ENCODE measurements at places on chromosomes 3 and 15. TPM values are rescaled to one million over a fixed set of nuclear protein-coding genes. Genes with fewer than 3 reads are reported as not detected.

DNA sequence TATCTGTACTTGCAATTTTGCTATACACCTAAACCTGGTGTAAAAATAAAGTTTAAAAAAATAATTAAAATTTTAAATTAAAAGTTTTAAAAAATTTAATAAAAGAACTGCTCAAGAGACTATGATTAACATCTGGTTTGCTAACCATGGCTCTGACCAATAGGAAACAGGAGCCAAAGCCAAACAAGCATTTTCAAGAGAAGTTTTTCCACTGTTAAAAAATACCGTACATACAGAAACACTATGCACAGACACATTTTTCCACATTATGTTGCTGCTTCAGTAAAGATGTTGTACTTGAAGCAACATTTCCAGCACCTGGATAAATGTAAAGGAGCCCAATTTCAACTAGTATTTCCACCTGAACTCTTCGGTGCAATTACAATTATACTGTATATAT is 543.9 kb upstream of the NAALADL2 start:
- DNase-seq, result no peak

DNA sequence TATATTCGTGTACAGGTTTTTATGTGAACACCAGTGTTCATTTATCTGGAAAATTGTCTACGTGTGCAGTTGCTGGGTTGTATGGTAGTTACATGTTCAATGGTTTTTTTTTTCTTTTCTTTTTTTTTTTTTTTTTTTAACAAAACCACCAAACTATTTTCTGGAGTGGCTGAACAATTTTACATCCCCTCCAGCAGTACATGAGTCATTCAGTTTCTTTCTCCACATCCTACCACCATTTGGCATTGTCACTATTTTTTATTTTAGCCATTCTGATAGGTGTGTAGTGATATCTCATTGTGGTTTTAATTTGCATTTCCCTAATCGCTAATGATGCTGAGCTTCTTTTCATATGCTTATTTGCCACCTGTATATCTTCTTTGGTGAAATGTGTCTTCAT is 256.3 kb upstream of the EOMES start:
- DNase-seq, result no peak

CKMT1B gene
- total RNA-seq, result 43.7 TPM

- no peak for DNase-seq
Measured at GRCh38 chr3:42763021-42763420, 10.0 kb downstream of the CCDC13 start.

GRCh38 chr3:50157827-50158529 is 2.9 kb downstream of the SEMA3F start:
- DNase-seq, result peak; percentile 95

GRCh38 chr3:58568572-58569286 is 8.5 kb downstream of the FAM107A start:
- DNase-seq, result peak; percentile 40

- DNase-seq, result peak; percentile 98
Measured at GRCh38 chr15:74384881-74385643, 17.6 kb upstream of the CYP11A1 start.

GRCh38 chr3:37053753-37054152 is 60.4 kb downstream of the MLH1 start:
- no peak for DNase-seq

DNA sequence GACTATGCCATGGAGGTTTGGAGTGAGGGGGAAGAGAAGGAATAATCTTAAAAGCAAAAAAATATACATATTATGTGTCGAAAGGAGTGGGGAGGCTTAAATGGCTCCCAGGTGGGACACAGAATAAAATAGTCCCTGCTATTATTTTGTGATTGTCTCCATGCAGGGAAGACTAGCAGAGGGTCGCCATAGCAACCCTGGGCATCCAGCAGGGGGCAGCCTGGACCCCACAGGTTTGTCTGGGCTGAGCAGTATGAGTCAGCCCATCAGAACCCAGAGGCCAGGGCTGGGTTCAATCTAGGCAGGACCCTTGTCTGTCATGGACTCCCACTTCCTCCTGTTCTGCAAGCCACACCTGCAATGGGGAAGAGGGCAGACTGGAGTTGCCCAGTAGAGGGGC is 17.6 kb upstream of the LINGO1 start:
- DNase-seq, result no peak

DNA sequence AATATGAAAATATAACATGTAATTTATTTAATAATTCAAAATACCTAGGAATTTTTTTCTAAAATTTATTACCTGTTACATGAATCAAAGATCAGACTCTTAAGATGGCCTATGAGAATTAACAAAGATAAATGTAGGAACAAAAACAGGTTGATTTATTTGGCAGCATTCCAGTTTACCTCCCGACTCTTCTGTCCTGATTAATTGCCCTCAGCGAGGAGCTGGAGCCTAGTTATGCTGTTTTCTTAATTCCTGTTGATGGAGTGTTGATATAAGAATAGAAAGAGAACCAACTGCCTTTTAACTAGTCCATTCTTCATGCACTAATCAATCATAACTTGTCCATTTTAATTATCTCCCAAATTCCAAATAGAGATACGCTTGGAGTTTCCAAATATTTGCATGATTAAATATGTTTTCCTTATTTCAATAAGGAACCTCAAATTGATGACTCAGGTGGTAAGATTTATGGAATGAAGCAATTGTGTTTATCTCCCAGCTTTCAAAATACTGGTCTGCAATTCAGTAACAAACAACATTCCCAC is 10.6 kb upstream of the CPB1 start:
- DNase-seq, result no peak

GRCh38 chr3:108067768-108068167 is 23.1 kb downstream of the CD47 start:
- DNase-seq, result no peak

TUSC7 gene
- not detected for total RNA-seq

ANKUB1 gene
- 0.26 TPM for total RNA-seq

DNA sequence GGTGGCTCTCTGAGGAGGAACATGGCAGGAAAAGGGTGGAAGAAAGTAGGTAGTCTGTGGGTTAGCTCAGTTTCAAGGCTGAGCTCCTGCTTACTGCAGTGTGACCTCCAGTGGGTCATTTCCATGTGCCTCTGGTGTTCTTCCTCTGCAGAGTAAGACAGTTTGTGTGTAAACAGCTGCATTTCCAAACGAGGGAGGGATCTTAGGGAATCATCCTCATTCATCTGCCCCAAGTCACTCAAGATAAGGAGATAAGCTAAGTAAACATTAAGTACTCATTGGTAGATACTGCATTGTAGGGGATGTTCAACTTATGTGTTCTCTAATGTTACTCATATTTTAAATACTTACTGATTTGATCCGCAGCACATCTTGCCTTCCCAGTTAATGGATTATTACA is 83.6 kb downstream of the CLSTN2 start:
- DNase-seq, result no peak

ARPP21 gene
- not detected for total RNA-seq

GRCh38 chr3:141476033-141476432 is 10.8 kb upstream of the RASA2 start:
- DNase-seq, result no peak

- DNase-seq, result no peak
Measured at GRCh38 chr3:140540262-140540661, 137.6 kb upstream of the TRIM42 start.

DNA sequence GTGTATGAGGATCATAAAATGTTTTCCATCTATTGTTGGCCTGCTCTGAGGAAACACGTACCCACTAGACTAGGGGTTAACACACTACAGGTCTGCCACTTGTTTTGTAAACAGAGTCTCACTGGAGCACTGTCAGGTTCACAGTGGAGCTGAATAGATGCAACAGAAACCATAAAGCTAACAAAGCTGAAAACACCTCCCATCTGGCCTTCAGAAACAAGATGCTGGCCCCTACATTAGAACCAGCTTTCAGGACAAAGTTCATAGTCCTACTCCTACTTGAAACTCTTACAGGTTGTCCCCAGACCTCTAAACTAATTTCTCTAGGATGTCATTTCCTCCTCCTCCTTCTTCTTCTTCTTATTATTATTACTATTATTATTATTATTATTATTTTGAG is 42.3 kb downstream of the SNX4 start:
- DNase-seq, result no peak

DNA sequence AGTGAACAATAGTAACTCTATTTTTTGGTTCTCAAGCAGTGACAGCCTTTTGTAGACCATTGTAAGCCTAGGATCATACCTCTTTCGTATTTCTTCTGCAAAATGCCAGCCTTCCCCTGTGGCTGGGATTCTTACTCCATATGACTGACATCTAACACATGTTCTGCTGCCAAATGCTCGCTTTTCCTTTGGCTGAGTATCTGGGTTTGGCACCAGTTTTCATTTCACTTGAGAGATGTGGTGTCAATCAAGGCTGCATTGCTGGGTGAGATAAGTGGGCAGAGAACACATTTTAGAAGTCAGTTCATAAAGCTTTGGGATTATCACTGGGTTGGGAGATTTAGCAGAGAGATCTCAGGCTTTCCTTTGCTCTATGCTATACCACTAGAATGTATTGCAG is 514.7 kb upstream of the SGO1 start:
- no peak for DNase-seq

SLC6A20 gene
- 0.13 TPM for total RNA-seq

DNA sequence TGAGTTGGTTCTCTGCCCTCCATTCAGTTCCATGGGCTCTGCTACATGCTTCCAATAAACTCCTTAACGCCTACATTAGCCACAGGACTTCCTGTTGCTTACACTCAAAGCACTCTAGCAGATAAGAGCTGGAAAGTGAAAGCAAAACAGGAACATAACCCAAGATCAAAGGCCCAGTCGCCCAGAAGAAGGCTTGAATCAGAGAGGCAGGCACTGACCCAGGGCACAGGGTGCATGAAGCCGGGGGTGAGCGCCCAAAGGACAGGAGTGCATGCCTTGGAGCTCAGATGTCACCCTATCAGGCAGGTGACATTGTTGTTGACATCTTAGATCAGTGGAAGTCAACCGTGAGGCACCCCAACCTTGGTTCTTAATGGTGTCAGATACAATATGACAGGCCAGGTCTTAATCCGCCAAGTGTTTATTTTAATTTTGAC is 235.1 kb downstream of the UACA start:
- DNase-seq, result no peak

ADAMTSL3 gene
- total RNA-seq, result 1.2 TPM

- no peak for DNase-seq
Measured at GRCh38 chr3:191802671-191803070, 341.7 kb downstream of the PYDC2 start.

DNA sequence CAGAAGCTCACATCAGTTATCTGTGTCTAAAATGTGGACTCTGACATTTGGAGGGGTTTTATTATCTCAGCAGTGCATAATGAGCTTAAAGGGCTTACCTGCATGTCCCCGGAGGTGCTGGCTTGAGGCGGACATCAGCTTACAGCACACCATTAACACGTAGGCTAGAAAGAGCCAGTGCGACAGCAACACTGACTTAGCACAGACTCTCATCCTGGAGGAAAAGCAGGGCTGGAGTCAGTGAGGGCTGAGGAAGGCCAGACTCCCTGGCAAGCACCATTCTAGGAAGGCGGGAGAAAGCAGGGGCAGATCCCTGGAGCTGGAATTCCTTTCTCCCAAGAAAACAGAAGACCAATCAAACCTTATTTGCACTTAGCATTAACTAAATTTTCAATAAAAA is 51.7 kb downstream of the TAFA4 start:
- no peak for DNase-seq

DNA sequence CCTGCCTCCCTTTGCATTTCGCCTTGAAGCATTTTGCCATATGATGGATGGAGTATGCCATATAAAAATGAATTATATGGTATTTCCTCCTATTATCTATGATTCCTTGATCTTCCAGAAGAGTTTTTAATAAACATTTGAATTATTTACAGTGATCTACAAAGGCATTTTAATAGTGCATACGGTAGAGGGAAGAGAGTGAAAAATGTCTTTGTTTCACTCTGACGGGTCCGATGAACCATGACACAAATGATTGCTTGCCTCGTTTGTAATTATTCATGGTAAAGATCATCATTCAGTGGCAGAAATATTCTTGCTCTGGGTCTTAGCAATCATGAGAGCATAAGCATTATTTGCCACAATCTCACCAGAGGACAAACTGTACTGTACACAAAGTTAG is 1010.9 kb downstream of the NTRK3 start:
- DNase-seq, result no peak

DNA sequence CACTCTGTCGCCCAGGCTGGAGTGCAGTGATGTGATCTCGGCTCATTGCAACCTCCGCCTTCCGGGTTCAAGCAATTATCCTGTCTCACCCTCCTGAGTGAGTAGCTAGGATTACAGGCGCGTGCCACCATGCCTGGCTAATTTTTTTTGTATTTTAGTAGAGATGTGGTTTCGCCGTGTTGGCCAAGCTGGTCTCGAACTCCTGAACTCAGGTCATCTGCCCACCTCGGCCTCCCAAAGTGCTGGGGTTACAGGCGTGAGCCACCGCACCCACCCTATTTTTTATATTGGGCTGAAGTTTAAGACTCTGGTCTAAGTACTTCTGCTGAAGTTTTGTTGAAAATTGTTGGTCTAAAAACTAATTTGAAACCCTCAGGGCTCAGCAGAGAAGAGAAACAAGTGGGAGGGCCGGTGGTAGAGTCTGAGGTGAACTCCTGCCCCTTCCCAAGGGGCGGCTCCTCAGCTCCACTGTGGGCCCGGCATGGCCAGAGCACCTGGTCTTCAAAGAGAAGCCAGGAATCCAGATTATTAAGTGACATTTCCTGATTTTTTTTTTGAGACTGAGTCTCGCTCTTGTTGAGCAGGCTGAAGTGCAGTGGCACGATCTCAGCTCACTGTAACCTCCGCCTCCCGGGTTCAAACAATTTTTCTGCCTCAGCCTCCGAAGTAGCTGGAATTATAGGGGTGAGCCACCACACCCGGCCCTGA is 4.0 kb downstream of the HDAC11 start:
- DNase-seq, result no peak

SPATA12 gene
- total RNA-seq, result not detected

CEMIP gene
- 2.9 TPM for total RNA-seq

GRCh38 chr3:142875583-142876207 is 13.2 kb downstream of the PCOLCE2 start:
- DNase-seq, result no peak

DNA sequence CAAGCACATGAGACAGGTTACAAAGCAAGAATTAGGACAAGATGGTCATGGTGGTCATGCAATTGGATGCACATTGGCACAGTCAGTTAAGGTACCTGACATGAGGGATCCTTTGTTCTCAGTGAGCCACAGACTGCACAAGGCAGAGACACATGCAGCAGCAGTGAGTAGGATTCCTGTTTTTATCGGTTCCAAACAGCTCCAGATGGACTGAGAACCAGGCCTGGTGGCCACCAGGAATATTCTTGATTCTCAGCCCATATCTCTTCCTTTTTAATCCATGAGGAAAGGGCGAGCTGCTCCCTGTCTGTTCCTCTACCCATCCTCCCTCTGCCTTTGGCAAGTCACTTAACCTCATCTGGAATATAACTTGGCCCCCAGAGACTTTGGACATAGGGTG is 410.8 kb downstream of the GAP43 start:
- DNase-seq, result no peak

GRCh38 chr3:187736418-187736871 is 8.8 kb downstream of the BCL6 start:
- DNase-seq, result peak; percentile 75

DNA sequence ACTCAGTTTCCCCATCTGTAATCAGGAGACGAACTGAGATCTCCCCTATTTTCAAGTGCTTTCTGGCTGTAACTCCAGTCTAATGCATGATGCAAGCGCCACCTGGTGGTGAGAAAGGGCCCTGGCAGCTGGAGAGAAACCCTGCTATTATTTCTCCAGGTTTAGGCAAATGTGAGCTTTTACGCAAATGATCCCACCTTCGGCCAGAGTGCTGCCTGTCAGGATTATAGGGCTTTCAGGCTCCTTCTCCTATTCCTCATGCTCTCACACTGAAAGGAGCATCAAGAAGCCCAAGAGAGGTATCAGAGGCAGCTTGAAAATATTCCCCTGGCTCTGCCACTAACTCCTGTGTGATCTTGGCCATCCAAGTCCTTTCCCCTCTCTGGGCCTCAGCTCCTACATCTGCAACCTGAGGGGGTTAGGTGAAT is 93.9 kb upstream of the RASGRF1 start:
- peak; percentile 37 for DNase-seq
